ENCODE measurements at places on chromosomes 16 and 17. TPM values are rescaled to one million over a fixed set of nuclear protein-coding genes. Genes with fewer than 3 reads are reported as not detected.

GRCh38 chr16:22194707-22195444 lies 11.2 kb upstream of the EEF2K start:
- no peak for DNase-seq
- H3K4me1 ChIP-seq: peaks cover 58% of the 10 kb centered on the region
- no peaks in the 10 kb centered on the region for H3K27me3 ChIP-seq
- H3K4me3 ChIP-seq: no peak overlapping the region

The USH1G gene
- total RNA-seq: 2.4 TPM

The VASN gene
- total RNA-seq: 10.8 TPM

- peak overlapping the region; percentile 21 for H3K4me3 ChIP-seq
- no peak overlapping the region for H3K27ac ChIP-seq
- H3K4me1 ChIP-seq: peaks cover 10% of the 10 kb centered on the region
- DNase-seq: no peak
- no peaks in the 10 kb centered on the region for H3K36me3 ChIP-seq
- H3K27me3 ChIP-seq: peaks cover 63% of the 10 kb centered on the region
These were observed 331 bp upstream of the CCDC92B start for GRCh38 chr17:2749784-2750181.

- H3K36me3 ChIP-seq: no peaks in the 10 kb centered on the region
- H3K4me3 ChIP-seq: no peak overlapping the region
- H3K27ac ChIP-seq: peak overlapping the region; percentile 34
- DNase-seq: no peak
These were observed 6.0 kb downstream of the SREBF1 start for GRCh38 chr17:17830740-17831207.

DNA sequence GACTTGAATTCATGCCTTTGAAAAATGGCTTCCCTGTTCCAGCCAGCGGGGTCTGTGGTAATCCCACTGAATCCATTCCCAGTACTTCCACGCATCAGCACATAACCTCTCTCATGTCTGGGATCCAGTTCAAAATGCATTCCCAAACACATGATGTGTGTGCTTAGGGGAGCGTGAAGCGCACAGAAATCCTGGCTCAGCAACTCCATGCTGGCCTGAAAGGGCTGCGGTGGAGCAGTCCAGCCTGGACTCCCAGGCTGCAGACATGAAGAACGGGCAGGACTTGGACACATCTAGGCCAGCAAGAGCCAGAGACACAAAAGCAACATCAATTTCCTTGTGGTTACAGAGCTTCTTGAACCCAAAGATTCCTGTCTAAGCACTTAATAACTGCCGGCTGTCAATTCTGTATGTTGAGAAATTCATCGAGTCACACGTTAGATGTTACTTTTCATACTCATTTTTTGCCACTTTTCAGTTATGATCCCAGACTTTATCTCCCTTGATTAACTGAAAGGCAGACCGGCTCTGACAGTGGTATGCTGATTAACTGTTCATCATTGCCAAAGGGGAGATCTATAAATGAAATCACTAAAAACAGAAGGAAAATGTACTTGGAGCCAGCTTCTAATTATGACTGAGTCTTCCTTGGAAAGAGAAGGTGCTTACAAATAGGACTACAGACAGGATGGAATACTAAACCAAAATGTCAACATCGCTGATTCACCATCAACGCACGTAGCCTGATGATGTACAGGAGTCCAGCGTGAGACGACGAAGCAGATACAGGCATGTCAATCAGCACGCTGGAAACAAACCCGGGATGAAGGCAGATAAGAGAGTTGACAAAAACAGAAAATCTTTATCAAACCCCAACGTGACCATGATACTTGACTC lies 23.0 kb downstream of the NSMCE1 start:
- H3K36me3 ChIP-seq: peaks cover 3% of the 10 kb centered on the region
- H3K4me1 ChIP-seq: peaks cover 41% of the 10 kb centered on the region

The EEF2KMT gene
- 2.7 TPM for total RNA-seq

The E4F1 gene
- 48.6 TPM for total RNA-seq

GRCh38 chr16:1297018-1297696 lies 12.3 kb upstream of the UBE2I start:
- peaks cover 70% of the 10 kb centered on the region for H3K27me3 ChIP-seq
- no peaks in the 10 kb centered on the region for H3K36me3 ChIP-seq
- H3K27ac ChIP-seq: no peak overlapping the region
- H3K4me1 ChIP-seq: peaks cover 11% of the 10 kb centered on the region
- no peak overlapping the region for H3K4me3 ChIP-seq
- DNase-seq: no peak

DNA sequence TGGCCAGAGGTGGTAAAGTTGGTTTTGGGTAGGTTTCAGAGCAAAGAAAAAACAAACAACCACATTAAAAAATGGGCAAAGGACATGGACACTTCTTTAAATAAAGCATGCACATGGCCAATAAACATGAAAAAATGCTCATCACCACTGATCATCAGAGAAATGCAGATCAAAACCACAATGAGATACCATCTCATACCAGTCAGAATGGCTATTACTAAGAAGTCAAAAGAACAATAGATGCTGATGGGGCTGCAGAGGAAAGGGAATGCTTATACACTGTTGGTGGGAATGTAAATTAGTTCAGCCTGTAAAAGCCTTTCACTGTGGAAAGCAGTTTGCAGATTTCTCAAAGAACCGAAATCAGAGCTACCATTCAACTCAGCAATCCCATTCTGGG lies 598.4 kb upstream of the SOX9 start:
- H3K27me3 ChIP-seq: no peaks in the 10 kb centered on the region
- no peaks in the 10 kb centered on the region for H3K4me1 ChIP-seq
- no peak overlapping the region for H3K4me3 ChIP-seq
- H3K27ac ChIP-seq: no peak overlapping the region
- no peaks in the 10 kb centered on the region for H3K36me3 ChIP-seq
- no peak for DNase-seq

The SPATA32 gene
- not detected for total RNA-seq

- peaks cover 9% of the 10 kb centered on the region for H3K4me1 ChIP-seq
- H3K36me3 ChIP-seq: no peaks in the 10 kb centered on the region
- H3K4me3 ChIP-seq: peak overlapping the region; percentile 4
- H3K27me3 ChIP-seq: no peaks in the 10 kb centered on the region
- no peak for DNase-seq
These were observed 222.5 kb downstream of the C16orf78 start for GRCh38 chr16:49596068-49596467.

- H3K27ac ChIP-seq: no peak overlapping the region
- peaks cover 8% of the 10 kb centered on the region for H3K4me1 ChIP-seq
- no peaks in the 10 kb centered on the region for H3K36me3 ChIP-seq
- H3K4me3 ChIP-seq: no peak overlapping the region
These were observed 68.6 kb downstream of the TNRC6C start for GRCh38 chr17:78027121-78027520.

DNA sequence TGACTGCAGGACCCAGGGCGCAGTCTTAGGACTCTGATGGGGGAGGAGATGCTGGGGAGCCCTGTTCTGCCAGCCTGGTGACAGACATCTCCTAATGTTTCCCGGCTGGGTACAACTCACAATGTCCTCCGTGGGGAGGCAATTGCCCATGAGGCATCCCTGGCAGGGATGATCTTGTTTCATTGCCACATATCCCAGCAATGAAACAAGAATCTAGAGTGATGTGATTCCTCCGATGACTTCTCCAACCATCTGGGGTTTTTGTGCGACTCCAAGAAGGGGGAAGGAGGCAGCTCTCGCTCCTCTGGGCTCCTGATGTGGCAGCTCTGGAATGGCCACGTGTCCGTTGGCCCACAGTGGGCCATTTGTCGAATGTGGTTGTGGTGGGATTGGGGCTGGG lies 255.8 kb downstream of the SEC14L1 start:
- H3K4me3 ChIP-seq: no peak overlapping the region
- H3K27me3 ChIP-seq: no peaks in the 10 kb centered on the region

The TMEM100 gene
- total RNA-seq: 2.9 TPM

GRCh38 chr17:8964801-8965393 lies 610 bp downstream of the PIK3R5 start:
- no peaks in the 10 kb centered on the region for H3K36me3 ChIP-seq
- DNase-seq: no peak
- peak overlapping the region; percentile 64 for H3K27ac ChIP-seq
- H3K4me1 ChIP-seq: peaks cover 8% of the 10 kb centered on the region

- no peak overlapping the region for H3K4me3 ChIP-seq
- H3K27ac ChIP-seq: no peak overlapping the region
- H3K4me1 ChIP-seq: no peaks in the 10 kb centered on the region
- no peaks in the 10 kb centered on the region for H3K27me3 ChIP-seq
- H3K36me3 ChIP-seq: peaks cover 12% of the 10 kb centered on the region
- DNase-seq: no peak
These were observed 94.0 kb downstream of the SOCS1 start for GRCh38 chr16:11161974-11162373.

The VKORC1 gene
- 79.3 TPM for total RNA-seq

GRCh38 chr16:69371564-69371963 lies 14.2 kb downstream of the TERF2 start:
- no peak overlapping the region for H3K27ac ChIP-seq
- no peak for DNase-seq
- peaks cover 71% of the 10 kb centered on the region for H3K36me3 ChIP-seq

The ANKFN1 gene
- 3.1 TPM for total RNA-seq

DNA sequence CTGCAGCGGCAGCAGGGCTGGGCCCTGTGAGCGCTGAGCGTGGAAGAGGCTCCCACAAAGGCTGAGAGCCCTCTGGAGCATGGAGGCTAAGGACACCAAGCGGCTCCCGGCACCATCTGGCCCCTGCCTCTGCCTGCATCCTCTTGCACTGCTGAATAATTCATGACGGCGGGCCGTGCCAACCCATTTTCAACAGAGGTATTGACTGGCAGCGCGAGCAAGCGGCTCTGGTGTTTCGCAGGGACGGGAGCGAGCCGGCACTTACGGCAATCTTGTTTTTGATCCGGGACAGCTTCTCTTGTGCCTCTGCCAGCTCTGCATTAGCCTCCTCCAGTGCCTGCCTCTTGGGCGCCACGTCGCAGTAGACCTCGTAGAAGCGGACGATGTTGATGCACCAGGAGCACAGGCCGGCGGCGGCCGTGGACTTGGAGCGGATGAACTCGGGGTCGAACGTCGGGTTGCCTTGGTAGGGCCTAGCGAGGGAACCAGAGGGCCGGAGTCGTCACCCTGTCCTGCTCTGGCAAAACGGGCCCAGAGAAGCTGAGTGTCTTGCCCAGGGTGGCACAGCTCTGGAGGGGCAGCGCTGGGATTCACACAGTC lies 80.4 kb downstream of the PGS1 start:
- no peaks in the 10 kb centered on the region for H3K36me3 ChIP-seq
- H3K4me3 ChIP-seq: no peak overlapping the region
- no peaks in the 10 kb centered on the region for H3K27me3 ChIP-seq
- DNase-seq: no peak
- no peaks in the 10 kb centered on the region for H3K4me1 ChIP-seq

The PDPK1 gene
- 47.5 TPM for total RNA-seq

DNA sequence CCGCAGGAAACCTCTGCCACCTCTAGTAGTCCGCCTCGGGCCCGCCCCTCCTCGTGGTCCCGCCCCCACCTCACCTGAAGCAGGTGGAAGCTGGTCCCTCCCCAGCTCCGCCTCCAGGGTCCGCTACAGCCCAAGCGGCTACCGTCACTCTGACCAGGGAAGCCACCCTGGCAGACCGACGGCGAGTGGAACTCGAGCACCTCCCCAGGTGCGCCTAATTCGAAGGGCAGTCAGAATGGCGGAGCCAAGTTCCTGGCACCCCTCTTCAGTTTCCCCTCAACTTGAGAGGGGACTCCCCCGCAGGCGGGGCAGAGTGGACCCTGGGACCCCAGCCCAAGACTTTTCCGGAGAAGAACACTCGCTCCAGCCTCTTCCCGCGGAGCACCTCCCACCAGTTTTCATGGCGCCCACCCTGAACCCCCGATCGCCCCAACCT lies 507 bp downstream of the FHOD1 start:
- H3K4me1 ChIP-seq: peaks cover 76% of the 10 kb centered on the region
- peak overlapping the region; percentile 89 for H3K4me3 ChIP-seq
- H3K36me3 ChIP-seq: no peaks in the 10 kb centered on the region
- no peak for DNase-seq

GRCh38 chr17:74740173-74740572 lies 3.1 kb downstream of the RAB37 start:
- peaks cover 71% of the 10 kb centered on the region for H3K27me3 ChIP-seq
- peaks cover 41% of the 10 kb centered on the region for H3K4me1 ChIP-seq
- no peak overlapping the region for H3K4me3 ChIP-seq
- no peaks in the 10 kb centered on the region for H3K36me3 ChIP-seq
- H3K27ac ChIP-seq: no peak overlapping the region
- DNase-seq: no peak

The PCGF2 gene
- total RNA-seq: 5.4 TPM

GRCh38 chr16:77652399-77652798 lies 69.9 kb upstream of the NUDT7 start:
- no peaks in the 10 kb centered on the region for H3K27me3 ChIP-seq
- DNase-seq: no peak
- no peaks in the 10 kb centered on the region for H3K4me1 ChIP-seq

The DHX58 gene
- total RNA-seq: 13.5 TPM

- H3K4me3 ChIP-seq: no peak overlapping the region
- no peak for DNase-seq
- no peaks in the 10 kb centered on the region for H3K4me1 ChIP-seq
- no peak overlapping the region for H3K27ac ChIP-seq
- H3K27me3 ChIP-seq: no peaks in the 10 kb centered on the region
These were observed 12.7 kb downstream of the FCSK start for GRCh38 chr16:70467113-70467512.
